ENCODE measurements at places on chromosomes 12 and 14.
A peak's percentile ranks its signal among the peaks of the same experiment; 100 is the strongest.

DNA sequence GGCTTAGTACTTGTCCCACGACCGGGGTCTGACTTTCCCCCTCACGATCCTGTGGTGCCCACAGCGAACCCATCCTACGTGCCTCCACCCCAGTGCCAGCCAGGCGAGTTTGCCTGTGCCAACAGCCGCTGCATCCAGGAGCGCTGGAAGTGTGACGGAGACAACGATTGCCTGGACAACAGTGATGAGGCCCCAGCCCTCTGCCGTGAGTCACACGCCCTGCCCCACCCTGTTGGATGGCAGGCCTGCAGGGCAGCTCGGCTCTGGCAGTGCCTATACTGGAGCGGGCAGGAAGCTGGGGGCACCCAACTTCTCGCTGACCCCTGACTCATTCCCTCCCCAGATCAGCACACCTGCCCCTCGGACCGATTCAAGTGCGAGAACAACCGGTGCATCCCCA is 18.3 kb upstream of the LRP1-AS start:
- DNase-seq = no peak

GRCh38 chr12:15186597-15186996 is 34.6 kb downstream of the RERG start:
- DNase-seq = no peak

DNA sequence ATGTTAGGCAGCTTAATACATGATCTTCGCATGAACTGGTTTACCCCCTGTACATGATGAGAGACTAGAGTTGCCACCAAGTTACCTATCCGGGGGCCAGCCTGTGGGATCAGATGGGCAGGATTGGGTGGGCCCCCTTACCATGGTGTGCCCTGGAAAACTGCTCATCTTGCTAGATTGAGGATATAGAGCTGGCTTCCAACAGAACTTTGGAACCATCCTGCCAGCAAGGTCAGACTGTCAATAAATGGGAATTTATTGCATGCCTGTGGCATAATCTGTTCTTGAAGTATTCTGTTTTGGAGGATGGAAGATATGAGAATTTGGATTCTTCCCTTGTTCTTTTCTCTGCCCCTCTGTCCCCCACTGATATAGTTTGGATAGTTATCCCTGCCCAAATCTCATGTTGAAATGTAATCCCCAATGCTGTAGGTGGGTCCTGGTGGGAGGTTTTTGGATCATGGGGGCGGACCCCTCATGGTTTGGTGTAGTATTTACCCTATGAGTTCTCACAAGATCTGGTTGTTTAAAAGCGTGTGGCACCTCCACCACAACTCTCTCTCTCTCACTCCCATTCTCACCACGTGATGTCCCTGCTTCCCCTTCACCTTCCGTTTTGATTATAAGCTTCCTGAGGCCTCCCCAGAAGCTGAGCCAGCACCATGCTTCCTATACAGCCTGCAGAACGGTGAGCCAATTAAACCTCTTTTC is 3.7 kb upstream of the TM9SF1 start:
- DNase-seq = no peak

DNA sequence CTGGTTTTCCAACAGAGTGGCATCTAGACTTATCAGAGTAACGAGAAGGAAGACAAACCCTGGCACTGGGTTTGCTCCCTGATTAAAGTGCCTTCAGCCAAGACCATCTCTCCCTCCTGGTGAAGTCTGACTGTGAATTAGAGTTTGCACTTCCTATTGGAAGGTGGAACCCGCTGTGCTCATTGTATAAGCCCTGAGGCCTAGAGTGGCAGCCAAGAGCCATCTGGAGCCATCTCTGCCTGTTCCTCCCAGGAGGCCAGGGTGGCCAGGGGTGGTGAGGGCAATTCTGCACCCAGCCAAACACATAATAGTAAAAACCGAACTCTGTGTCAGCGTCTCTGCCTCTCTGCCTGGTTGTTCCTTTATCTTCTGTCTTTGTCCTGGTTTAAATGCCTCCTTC is 25.0 kb downstream of the MFAP5 start:
- DNase-seq = no peak

DNA sequence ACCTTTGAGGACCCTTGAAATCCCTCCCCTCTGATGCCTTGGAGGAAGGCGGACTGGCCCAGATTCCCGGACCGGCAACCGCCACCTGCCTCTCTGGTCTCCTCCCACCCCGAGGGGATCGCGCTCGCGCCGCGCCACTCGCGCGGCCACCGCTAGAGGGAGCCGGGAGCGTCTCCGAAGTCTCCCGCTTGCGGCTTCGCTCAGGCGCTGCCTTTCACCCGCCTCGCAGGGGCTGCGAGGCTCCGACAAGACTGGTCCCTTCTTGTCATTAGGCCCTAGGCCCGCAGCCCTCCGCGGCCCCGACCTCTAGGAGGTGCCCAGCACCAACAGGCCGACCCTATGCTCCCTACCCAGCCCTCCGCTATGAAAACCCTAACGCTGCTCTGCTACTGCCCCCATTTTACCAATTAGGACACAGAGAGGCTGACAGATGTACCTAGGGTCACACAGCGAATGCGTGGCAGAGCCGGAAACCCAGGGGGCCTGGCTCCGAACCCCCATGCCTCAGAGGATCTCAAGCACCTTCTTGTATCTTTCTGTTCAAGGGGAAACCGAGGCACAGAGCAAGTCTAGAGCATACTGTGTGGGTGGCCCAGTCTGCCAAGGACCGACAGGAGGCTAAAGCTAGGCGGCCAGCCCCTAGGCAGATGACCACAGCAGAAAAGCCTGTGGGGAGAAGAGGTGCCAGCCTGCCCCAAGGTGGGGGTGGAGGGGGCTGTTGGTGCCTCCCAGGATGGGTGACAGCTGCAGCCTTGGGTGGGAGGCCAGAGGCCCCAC is 21.4 kb upstream of the VSX2 start:
- peak; percentile 67 for DNase-seq

GRCh38 chr12:114397978-114398881 is 7.7 kb downstream of the TBX5 start:
- DNase-seq = no peak

- DNase-seq = no peak
These were observed 155.5 kb downstream of the DACT1 start for GRCh38 chr14:58793131-58793740.

- DNase-seq = no peak
These were observed 22.0 kb upstream of the WDR89 start for GRCh38 chr14:63663428-63664341.

DNA sequence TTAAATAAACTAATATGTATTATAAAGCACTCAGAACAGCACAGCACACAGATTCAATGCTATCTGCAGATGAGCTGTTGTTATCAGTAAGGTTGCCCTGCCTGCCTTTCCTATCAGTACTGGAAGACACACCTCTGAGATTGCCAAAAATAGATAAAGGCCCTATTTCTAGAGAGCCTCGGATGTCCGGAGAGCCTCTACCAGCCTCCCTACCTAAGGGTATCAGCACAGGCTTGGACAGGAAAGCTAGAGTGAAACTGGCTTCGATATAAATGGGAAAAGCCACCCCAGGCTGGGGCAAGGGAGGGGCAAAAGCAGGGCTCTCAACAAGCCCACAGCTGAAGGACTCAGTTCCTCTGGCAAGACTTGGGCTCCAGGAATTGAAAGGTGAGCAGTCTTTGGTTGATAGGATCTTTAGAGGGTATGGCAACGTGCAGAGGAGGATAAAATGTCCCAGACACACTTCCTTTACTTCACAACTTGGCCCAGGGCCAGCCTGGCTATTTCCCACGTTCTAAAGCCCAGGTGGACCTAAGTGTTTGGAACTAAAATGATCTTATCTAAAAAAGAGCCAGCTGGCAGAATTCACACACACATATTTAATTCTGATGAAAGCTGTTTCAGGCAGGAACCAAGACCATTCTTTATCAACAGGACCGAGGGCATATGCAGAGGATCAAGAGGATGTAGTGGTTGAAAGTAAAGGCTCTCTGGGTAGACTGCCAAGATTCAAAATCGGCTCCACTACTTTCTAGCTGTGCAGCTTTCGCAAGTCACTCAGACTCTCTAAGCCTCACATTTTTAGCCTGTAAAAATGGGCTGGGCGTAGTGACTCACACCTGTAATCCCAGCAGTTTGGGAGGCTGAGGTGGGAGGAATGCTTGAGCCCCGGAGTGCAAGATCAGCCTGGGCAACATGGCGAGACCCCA is 37.8 kb upstream of the ITPR2 start:
- DNase-seq = no peak

GRCh38 chr12:85877459-85877858 is 3.4 kb downstream of the NTS start:
- DNase-seq = no peak

DNA sequence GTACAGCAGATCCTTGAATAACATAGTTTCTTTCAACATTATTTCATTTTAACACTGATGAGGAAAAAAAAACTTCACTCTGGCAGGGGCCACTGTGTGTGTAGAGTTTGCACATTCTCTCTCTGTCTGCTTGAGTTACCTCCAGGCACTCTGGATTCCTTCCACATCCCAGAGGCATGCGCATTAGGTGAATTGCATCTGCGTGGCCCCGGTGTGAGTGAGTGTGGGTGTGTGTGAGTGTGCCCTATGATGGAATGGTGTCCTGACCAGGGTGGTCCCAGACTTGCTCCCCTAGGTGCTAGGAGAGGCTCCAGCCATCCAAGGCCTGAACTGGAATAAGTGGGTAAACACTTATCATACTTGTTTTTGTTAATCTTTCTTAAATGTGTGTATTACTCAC is 90.6 kb upstream of the LRIG3 start:
- no peak for DNase-seq

DNA sequence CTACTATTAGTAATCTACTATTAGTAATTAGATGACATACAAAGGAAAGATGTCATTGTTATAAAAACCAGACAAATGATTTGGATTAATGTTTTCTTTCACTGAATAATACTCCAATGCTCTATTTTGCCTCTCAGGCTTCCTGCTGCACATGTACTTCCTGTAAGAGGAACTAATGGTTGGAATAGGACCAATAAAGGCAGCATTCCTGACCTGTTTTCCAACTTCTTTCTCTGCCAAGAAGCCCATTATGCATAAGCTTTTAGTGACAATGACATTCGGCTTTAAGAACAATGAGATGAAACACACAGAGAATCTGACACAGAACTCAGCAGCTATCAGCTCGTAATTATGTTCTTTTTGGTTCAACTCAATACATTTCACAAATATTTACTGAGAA is 5.2 kb upstream of the C12orf56 start:
- DNase-seq = no peak

- DNase-seq = no peak
These were observed 55.3 kb upstream of the AMN start for GRCh38 chr14:102866982-102867761.

DNA sequence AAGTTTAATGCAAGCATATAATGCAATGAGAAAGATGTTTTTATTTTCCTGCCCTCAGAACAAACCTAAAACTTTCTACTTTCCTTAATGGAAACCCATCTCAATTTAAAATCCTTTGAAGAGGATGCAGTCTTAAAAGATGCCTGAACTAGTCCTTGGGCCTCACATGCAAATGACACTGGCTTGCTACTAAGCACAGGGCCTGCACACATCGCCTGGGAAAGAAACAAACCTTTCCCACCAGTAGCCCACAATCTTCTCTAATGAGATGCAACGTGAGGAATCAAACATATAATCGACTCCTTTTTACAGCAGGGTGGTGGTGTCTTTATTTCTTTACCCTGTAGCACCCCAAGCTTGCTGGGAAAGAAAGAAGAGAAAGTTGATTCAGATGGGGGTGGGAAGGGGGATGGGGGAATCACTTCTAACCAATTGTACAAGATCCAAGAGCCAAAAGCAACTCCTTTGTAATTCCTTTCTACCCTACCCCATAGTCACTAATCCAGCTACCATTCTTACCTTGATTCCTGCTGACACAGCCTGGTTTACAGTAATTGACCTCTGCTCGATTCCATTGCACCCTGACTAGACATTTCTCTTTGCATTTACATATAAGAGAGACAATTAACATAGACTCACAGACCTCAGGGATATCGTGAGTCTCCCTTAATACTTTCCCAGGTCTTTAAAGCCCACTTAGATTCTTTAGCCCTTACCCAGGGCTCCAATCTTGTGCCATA is 69.5 kb upstream of the FERMT2 start:
- DNase-seq = no peak

- DNase-seq = no peak
These were observed 78.5 kb upstream of the FBRSL1 start for GRCh38 chr12:132411457-132411856.

- DNase-seq = no peak
These were observed 10.1 kb downstream of the LTBP2 start for GRCh38 chr14:74601982-74602381.

DNA sequence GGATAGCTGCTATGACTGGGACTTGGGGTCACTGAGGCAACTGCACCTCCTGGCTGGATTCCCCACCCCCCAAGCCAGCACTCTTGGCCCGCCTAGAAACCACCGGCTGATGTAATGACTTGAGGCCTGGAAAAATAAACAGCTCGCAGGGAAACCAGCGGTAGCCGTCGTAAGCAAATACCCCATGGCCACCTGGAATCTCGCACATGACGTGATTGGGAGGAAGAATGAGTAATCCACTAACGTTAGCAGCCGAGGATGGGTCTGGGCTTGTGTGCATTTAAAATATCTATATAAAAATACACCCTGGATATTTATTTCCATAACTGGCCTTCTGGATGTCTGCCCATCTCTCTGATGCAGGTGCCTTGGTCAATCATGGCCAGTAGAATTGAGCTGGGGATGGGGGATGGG is 120.1 kb downstream of the SMOC1 start:
- no peak for DNase-seq

GRCh38 chr14:28756269-28756883 is 10.2 kb upstream of the FOXG1 start:
- no peak for DNase-seq

DNA sequence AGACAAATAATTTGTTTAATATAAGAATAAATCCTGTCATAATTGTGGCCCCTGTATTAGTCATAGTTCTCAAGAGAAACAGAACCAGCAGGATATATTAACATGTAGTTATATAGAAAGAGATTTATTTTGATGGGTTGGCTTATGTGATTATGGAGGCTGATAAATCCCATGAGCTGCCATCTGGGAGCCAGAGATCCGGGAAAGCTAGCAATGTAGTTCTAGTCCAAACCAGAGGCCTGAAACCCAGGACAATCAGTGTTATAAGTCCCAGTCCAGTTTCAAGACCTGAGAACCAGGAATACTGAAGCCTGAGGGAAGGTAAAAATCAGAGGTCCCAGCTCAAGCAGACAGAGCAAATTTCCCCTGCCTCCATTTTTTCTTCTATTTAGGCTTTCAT is 435.8 kb downstream of the RPL10L start:
- DNase-seq = no peak

Data from activated CD4-positive, CD25-positive, alpha-beta regulatory T cell (primary cell).